ENCODE measurements at places on chromosomes 12 and 14.

- no peak for DNase-seq
These were observed 108.3 kb upstream of the HMGA2 start for GRCh38 chr12:65715961-65716360.

DNA sequence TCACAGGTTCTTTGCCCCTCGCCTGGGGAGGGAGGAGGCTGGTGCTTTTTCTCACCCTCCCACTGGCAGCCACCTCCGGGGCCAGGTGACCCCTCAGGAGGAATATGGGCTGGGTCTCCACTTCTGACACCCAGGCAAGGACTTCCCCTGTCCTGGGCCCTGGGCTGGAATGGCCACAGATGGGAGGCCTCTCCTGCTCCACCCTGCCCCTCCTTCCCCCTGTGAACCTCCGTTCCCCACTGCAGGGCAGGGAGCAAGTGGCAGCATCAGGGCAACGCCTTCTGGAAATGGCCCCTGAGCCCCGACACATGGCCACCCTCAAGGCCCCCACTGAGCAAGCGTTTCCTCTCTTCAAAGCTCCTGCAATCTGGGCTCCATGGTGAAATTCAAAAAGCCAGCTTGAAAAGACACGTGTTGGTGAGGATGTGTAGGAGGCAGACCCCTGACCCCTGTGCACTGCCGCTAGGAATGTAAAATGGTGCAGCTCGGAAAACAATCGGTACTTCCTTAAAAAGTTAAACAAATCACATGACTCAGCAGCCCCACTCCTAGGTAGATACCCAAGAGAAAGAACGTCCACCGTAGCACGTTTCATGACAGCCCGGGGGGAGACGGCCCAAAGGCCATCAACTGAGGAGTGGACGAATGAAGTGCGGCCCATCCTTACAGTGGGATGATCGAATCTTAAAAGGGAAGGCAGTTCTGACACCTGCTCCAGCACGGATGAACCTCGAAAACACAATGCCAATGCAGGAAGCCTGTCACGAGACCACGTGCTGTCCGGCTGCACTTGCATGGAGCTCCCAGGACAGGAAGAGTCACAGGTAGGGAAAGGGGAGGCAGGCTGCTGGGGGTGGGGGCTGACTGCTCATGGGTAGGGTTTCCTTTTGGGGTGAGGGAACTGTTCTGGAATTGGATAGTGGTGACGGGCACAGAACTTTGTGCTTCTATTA lies 11.5 kb downstream of the XRCC3 start:
- no peak for DNase-seq

- DNase-seq, result no peak
These were observed 58.6 kb downstream of the TRHDE start for GRCh38 chr12:72330784-72331183.

- DNase-seq, result no peak
These were observed 207.2 kb downstream of the TMTC2 start for GRCh38 chr12:82893896-82894295.

DNA sequence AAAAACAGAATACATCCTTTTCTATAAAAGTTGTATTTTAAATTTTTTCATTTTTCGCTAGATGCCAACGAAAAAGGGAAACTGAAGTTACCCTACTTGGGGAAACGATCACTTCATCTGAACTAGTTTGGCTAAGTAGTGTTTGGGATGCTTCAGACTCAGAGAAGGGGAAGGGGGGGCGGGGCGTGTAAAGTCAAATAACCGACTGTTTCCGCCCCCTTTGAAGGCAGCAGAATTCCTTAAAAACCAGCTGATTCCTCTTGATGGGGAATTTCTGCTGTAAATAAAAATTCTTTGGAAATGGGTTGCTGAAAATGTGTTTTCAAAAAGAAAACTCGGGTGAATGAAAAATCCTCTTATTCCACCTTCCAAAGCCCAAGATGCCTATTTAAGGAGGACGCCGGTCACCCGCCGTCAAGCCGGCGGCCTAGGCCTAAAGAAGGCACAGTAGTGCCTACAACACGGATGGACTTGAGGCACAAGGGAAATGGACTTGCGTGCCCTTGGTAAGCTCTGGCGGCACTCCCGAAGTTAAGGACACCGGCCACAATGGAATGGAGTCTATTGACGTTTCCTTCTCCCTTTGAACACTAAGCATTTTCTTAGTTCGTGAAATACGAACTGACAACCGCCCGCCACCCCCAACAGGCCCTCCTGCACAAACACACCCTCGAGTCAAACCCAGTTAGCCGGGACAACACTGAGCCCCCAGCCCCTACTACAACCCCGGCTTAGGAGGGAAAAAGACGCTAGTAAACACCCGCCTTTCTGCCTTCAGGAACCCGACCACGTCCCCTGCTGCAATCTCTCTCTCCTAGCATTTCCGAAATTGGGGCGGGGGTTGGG lies 1.9 kb downstream of the ATXN2 start:
- peak; percentile 75 for DNase-seq

Measured in HAP-1 (cell line).